HL-60 (cell line): ENCODE measurements at places on chromosomes 2 and 18.
A peak's percentile ranks its signal among the peaks of the same experiment; 100 is the strongest.

DNA sequence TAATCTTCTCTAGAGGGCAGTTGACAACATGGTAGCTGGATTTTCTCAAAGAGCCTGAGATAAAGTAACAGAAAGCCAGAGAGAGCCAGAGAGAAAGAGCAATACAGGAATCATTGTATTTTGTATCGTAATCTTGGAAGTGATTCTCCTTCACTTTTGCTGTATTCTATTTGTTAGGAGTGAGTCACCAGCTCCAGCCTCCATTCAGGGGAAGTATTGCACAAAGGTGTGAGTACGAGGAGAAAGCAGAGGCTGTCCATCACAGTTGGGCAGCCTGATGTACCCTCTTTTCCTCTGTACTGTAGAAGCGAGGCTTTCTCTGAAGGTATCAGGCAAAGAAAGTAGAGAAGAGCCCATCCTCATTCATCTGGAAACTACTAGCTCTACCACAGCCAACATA lies 176.8 kb downstream of the KCNS3 start:
- DNase-seq, result no peak

DNA sequence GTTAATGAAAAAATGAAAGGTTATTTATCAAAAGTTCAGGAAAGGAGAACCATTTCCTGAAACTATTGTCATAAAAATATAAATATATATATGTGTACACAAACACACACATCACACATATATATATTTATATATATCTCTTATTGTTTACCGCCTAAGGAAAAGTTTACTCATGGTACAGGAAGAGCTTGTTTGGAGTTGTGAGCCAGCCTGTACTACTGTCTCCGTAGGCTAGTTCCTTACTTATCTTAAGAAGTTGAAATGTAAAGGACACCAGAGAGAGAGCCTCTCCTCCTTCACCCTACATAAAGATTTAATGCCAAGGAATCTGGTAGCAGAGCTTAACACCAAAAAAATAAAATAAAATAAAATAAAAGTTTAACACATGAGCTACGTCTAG lies 19.6 kb downstream of the DSC1 start:
- no peak for DNase-seq

- DNase-seq, result no peak
Observed at GRCh38 chr2:217827430-217828201, 175.2 kb downstream of the TNS1 start.

GRCh38 chr2:129318581-129319421 lies 660.7 kb upstream of the RAB6C start:
- no peak for DNase-seq

DNA sequence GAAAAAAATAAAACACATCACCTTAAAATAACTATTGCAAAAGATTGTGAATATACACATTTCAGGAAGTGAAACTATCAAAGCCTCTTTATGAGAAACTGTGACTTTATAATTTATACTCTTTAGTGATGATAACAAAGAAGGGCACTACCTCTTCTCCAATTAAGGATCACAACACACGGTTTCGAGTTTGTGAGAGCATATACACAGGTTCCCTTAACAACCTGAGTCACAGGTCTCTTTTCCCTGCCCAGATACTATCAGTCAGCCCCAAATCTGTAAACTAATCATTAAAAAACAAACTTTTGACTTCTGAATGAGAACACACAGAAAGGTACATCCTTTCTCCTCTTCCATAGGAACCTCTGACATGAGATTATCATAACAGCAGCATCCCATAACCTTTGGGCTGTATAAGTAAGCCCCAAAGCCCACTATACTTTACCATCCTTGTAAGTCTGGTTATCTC lies 44.9 kb downstream of the PTPN2 start:
- no peak for DNase-seq

GRCh38 chr2:43280994-43281393 lies 54.6 kb upstream of the ZFP36L2 start:
- DNase-seq, result no peak

- no peak for DNase-seq
Observed at GRCh38 chr2:51218047-51218446, 186.1 kb upstream of the NRXN1 start.

GRCh38 chr2:88852753-88853402 lies 161.4 kb downstream of the RPIA start:
- DNase-seq, result no peak

- no peak for DNase-seq
Observed at GRCh38 chr2:108169982-108170625, 69.7 kb upstream of the SULT1C3 start.

DNA sequence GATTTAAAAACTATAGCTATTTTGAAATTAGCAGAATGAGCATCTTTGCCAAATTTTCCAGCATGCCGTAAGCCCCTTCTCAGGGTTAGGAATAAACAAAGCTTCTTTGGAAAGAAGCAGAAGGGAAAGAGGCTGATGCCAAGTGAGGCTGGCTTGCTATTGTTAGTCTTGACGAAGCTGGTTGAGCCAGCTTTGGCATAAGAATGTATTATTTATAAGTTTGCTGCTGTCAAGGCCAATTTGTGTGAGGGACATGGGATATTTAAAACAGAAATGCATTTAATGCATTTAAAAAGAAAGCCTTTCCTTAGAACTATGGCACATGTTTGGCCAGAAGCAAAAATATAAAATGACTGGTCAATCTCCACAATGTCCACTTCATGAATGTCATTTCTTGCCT lies 52.5 kb upstream of the TTN start:
- no peak for DNase-seq

DNA sequence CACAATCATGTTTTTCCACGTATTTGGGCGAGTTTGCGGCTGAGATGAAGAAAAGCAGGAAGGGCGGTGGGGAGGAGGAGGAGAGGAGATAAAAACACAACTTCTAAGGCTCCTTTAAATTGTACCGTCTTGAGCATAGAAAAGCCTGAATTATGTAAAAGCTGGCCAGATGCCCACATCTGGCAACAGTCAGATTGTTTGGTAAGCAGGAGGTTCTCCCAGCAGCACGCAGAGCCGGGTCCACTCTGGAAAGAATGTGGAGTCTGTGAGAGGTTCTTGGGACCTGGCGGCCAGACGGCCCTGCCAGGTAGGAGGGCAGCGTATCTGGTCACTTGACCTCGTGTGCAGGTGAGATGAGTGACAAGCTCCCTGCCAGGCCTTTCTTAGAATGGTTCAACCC lies 215.3 kb upstream of the APCDD1 start:
- no peak for DNase-seq

GRCh38 chr2:240458900-240459391 lies 23.5 kb downstream of the GPC1 start:
- no peak for DNase-seq

DNA sequence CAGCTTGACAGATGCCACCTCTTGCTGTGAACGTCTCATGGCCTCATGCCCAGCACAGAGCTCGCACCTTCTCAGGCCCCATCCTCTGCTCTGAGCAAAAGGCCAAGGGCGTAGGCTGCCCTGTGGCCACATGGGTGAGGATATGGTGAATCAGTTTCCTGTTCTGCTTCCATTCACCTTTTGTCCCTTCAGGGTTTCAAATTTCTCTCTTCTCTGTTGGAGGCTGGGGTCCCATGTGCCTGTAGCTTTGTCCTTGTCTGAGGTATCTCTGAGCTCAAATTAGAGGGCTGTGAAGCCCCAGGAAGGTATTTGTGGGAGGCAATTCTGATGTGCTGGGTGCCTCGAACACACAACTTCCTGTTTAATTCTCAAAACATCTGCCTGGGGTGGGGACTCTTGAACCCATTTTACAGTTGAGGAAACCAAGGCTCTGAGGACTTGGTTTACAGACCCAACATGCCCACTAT lies 29.0 kb downstream of the ZAP70 start:
- DNase-seq, result no peak

DNA sequence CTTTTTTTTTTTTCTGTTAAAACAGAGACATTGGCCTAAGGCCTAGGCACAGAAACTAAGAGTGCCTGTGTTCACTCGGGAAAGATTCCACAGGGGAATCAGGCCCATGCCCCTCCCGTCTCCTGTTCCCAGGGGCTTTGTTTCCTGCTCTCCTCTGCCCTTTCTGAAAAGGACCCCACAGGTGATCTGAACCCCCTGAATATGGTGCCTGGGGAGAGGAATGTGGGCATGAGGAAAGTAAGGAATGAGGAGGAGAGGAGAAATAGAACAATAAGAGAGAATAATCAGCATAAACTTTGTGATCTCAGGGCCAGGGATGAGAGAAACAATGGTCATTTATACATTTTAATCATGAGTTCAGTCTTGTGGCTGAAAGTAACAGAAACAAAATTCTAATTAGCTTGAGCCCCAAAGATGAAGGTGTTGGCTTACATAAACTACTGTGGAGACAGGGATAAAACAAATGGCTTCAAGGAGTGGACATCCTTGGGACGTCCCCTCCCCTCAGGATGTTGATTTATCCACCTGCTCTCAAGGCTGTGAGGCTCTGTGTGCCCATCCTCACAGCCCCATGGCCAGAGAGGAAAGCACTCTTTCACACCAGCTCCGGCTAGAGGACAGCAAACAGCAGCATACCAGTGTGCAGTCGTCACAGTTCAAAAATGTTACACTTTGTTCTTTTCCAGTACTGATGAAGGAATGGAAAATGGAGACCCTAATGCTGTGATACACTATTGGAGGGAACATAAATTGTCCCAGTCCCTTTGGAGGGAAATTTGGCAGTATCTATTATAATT lies 46.4 kb upstream of the MRPL33 start:
- no peak for DNase-seq

DNA sequence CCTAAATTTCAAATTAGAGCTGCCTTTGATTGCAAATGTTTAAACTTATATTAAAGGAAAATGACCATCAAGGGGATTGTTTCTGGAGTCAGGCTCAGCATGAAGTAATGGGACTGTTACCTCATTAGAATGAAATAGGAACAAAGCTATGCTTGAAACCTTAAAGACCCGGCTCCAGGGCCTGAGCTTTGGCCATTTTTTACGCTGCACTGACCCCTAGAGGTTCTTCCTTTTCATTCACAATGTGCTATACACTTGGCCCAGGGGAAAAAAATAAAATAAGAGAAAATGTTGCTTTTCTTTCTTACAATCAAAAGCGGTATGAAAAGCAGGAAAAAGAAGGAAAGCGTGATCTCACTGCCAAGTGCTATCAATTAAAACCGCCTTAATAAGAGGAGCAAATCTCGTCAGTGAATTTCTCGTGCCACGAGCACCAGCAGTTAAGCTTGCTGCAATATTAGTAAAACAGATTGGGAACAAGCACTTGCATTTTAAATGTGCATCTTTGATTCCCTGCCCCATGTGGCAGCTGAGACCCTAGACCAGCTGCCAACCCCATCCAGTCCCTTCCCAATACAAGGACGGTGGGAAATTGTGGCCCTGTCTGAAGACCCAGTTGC lies 96.6 kb downstream of the MBD2 start:
- DNase-seq, result no peak

- DNase-seq, result no peak
Observed at GRCh38 chr2:61125798-61126197, 36.2 kb upstream of the C2orf74 start.

DNA sequence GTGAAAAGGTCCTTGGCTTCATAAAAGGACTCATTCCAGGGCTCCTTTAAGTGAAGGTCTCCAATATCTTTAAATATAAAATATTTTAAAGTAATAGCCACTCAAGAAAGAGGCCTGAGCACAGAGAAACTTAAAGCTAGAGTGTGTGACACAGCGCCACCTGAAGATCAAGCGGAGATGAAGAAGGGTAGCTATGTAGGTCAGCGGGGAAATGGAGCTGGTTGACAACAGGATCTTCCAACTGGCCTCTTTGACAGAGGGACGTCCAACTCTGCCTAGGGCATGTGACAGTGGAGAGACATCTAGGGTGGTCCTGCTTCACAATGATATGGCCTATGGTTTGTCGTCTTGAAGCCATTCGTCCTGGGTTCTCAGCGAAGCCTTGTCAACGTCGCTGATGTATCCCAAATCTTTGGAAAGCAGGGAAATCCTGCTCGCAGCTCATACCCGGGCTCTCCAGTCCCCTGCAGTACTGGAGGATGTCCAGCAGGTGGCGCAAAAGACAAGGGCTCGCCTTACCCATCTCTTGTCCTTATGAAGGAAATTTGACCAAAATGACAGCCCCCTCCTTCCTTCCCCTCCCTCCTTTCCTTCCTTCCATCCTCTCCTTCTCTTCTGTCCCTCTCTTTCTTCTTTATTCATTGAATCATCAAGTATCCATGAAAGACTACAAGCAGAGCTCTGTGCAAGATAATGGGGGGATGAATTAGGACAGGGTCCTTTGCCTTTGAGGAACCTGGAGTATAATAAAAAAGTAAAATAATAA lies 59.6 kb downstream of the LONRF2 start:
- DNase-seq, result peak; percentile 45

DNA sequence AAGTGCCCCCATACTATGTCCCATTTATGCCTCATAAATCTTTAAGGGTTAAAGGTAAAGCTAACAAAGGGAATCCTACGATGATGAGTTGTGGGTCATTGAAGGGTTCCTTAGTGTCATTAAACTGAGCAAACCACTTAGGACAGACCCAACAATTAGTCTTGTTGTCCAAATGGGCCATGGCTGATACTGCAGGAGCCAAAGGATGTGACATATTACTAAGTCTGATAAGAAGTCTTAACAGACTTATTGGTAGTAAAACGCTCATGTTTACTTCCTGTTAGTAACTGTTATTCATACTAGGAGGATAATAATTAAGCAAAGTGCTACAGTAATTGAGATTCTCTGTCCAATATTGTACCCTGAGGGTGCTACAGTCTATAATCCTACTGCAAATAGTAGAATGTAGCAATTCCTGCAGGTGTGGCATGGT lies 96.8 kb downstream of the PTPN4 start:
- no peak for DNase-seq

- DNase-seq, result no peak
Observed at GRCh38 chr2:193556766-193557470, 1362.2 kb upstream of the TMEFF2 start.

GRCh38 chr2:232026910-232027309 lies 65.4 kb downstream of the DIS3L2 start:
- DNase-seq, result no peak

DNA sequence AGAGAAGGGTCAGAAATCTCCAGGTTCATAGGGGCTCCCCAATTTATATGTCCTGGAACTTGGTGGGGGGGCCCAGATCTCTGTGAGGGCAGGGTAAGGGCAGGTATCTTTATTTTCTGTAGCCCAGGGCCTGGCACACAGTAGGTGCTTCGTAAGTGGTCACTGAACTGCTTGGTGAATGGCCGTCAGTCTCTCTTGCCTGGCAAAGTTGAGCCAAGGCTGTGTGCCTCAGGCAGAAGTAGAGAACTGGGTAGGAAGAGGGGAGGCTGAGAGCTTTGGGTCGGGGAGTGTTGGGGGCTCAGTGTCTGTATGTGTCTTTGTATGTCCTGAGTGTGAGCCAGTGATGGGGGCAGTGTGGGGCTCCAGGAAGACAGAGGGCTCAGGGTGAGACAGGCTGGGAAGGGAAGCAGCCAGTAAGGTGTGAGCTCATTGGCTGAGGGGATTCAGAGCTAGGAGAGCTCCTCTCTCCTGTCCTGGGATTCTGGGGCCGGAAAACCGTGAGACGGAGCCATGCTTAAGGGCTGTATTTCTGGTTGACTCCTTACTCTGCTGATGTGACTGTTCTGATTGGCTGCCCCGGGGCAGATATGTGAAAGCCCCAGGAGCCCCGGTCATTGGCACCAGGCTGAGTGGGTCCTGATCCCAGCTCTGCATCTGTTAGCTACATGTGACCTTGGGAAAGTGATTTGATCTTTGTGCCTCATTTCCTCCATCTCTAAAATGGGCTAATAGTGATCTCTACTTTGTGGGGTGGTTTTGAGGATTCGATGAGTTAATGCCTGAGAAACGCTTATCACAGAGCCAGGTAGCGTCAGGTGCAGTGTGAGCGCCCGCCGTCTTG lies 30.3 kb downstream of the STEAP3 start:
- no peak for DNase-seq

- DNase-seq, result no peak
Observed at GRCh38 chr18:3683483-3683882, 233.5 kb downstream of the TGIF1 start.

- no peak for DNase-seq
Observed at GRCh38 chr2:159091381-159091780, 122.9 kb downstream of the TANC1 start.
